ENCODE measurements at places on chromosomes 2 and 18.

- DNase-seq, result no peak
Measured at GRCh38 chr2:85329181-85329651, 1.4 kb upstream of the TGOLN2 start.

DNA sequence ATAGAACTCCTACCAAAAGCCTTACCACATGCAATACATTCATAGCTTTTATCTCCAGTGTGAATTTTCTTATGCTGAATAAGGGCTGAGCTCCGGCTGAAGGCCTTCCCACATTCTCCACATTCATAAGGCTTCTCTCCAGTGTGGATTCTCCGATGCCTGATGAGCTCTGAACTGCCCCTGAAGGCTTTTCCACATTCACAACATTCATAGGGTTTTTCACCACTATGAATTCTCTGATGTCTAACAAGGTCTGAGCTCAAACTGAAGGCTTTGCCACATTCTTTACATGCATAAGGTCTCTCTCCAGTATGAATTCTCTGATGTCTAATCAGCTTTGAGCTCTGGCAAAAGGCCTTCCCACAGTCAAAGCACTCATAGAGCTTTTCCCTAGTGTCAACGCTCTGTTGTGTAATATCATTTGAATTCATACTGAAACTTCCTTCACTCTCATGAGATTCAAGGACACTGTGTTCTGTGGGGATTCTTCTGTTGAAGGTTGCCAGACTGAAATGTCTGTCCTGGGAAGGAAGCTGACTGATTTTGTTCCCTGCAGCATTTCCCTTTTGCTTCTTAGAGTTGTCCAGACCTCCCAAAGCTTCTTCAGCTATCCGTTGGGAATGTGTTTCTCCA lies 12.9 kb downstream of the ZNF397 start:
- no peak for DNase-seq

- no peak for DNase-seq
Measured at GRCh38 chr2:170243898-170244297, 66.0 kb downstream of the MYO3B start.

- DNase-seq, result peak; percentile 11
Measured at GRCh38 chr2:3034856-3035255, 342.8 kb downstream of the EIPR1 start.

GRCh38 chr2:205708231-205708631 lies 25.9 kb downstream of the NRP2 start:
- DNase-seq, result no peak
